ENCODE measurements at places on chromosomes 2 and 18.
A peak's percentile ranks its signal among the peaks of the same experiment; 100 is the strongest.

GRCh38 chr2:6835467-6835866 lies 30.2 kb downstream of the CMPK2 start:
- peak; percentile 74 for DNase-seq

- DNase-seq = no peak
These were observed 297.8 kb downstream of the DLGAP1 start for GRCh38 chr18:4157352-4157751.

DNA sequence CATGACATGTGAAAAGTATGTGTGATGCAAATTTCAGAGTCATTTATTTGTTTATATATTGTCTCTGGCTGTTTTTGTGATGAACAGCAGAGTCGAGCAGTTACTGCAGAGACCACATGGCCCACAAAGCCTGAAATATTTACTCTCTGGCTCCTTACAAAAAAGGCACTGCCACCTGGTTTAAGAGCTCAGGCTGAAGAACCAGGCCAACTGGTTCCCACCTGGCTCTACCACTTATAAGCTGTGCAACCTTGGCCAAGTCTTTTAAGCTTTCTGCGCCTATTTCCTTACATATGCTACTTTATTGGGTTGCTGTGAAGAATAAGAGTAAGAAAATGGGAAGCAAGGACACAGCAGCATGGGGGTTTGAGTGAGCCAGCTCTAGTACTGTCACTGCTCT lies 207.6 kb downstream of the L3MBTL4 start:
- DNase-seq = no peak

GRCh38 chr2:175805442-175806124 lies 196.5 kb downstream of the LNPK start:
- DNase-seq = peak; percentile 13

DNA sequence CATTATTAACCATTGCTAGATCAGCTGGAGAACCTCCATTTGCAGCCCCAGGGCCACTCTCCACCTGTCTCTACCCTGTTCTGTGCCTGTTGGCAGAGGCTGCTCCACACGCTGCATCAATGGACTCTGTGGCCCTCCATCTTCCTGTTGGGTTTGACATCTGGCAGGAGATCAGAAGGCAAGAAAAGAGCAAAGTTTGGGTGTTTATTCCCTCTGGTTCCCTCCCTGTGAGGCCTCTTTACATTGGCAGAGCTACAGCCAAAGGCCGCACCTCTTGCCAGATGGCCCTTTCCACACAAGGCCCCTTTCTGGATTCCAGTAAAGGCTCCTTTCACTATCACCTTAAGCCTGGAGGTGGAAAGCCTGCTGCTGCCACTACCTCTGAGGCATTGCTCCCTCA lies 110.9 kb upstream of the RND3 start:
- no peak for DNase-seq

DNA sequence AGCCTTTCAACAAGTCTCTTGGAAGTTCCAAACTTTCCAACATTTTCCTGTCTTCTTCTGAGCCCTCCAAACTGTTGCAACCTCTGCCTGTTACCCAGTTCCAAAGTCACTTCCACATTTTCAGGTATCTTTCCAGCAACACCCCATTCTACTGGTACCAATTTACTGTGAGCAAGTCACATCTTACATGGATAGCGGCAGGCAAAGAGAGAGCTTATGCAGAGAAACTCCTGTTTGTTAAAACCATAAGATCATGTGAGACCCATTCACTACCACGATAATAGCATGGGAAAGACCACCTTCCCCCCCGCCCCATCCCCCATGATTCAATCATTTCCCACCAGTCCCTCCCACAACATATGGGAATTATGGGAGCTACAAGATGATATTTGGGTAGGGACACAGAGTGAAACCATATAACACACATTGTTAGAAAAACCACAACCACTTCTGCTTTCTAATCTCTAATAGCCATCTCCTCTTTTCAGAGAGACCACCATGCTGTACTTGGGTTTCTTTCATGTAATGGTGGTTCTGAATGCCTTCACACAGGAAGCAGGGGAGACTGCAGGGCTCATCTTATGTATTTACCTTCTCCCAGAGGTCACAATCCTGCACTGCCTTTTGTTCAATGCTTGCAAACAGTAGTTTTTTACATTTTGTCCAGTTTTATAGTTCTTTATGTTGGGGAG lies 46.0 kb upstream of the CALCRL start:
- no peak for DNase-seq

GRCh38 chr18:63105636-63106316 lies 213.8 kb downstream of the BCL2 start:
- no peak for DNase-seq
